ENCODE measurements at places on chromosomes 2 and 18.
A peak's percentile ranks its signal among the peaks of the same experiment; 100 is the strongest.

GRCh38 chr2:158154596-158154995 lies 52.9 kb downstream of the UPP2 start:
- DNase-seq: no peak

- DNase-seq: peak; percentile 66
These were observed 133.4 kb downstream of the INSIG2 start for GRCh38 chr2:118221536-118222272.

- no peak for DNase-seq
These were observed 262.1 kb downstream of the CPS1 start for GRCh38 chr2:210818473-210818872.

GRCh38 chr2:1823187-1824169 lies 79.2 kb upstream of the PXDN start:
- DNase-seq: no peak

DNA sequence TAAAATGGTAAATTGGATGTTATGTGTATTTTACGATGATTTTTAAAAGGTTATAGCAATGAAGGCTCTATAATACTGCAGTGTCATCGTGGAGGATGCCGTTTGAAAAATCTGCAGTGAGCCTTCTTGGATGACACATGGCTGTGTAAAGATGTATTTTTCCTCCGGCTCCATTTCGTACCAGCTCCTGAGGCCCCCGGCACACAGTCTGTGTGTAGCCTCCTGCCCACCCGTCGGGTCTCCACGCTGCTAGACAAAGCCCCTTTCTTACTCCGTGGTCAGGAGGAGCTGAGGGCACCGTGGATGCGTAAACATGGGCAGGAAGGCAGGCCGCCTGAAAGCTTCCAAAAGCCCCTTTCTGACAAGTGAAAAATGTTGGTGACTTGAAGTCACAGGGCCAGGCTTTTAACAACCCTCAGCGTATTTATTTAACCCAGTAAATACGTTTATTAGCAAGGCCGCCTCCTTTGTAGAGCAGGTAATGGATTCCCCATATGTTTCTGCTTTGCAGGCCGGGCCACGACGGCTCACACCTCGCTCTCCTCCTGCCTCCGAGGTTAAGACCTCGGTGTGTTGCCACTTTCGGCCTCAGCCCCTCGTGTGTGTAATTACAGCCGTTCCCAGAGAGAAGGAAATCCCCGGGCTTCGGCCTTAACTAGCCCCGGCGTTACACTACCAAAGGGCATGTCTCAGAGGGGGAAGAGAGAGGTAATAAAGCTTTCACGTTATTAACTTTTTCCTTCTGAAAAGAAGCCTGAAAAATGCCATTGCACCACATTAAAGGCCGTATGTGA lies 72.8 kb downstream of the DDX1 start:
- DNase-seq: no peak

DNA sequence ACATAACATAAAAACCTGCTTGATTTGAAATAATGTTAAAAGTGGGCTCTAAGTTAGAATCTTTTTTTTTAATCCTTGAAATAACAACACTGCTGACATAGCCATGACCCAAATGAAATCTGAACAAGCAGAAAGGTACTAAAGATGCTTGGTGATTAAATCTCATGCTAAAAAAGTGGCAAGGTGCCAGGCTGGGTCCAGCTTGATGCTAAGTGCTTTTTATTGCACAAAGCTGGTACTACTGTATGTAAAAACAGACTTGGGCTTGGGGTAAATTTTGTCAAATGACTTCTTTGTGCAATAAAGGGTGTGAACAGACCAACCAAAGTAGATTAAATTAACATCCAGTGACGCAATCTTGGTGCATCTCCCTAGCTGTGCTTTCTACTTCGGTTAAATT lies 13.4 kb downstream of the BCL11A start:
- no peak for DNase-seq

DNA sequence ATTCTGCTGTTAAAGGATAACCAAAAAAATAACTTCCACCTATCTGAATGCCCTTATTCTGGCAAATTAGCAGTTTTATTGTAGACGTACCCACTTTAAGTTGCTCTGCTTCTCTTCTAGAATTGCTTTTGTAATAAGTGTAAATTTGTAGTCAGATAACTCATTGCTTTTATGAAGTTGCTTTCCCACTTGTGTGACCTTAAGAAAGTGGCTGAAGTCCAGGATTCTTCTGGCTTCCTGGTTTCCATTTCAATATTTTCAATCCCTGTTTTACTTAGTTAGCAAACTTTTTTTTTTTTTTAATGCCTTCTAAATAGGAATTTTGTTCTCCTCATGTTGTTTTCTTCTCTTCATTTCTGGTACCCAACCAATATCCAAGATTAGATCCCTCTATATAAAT lies 59.8 kb downstream of the GLS start:
- no peak for DNase-seq

- no peak for DNase-seq
These were observed 154.5 kb upstream of the CCDC68 start for GRCh38 chr18:55113800-55114199.

GRCh38 chr2:227607941-227608340 lies 6.7 kb downstream of the SCYGR3 start:
- DNase-seq: no peak

DNA sequence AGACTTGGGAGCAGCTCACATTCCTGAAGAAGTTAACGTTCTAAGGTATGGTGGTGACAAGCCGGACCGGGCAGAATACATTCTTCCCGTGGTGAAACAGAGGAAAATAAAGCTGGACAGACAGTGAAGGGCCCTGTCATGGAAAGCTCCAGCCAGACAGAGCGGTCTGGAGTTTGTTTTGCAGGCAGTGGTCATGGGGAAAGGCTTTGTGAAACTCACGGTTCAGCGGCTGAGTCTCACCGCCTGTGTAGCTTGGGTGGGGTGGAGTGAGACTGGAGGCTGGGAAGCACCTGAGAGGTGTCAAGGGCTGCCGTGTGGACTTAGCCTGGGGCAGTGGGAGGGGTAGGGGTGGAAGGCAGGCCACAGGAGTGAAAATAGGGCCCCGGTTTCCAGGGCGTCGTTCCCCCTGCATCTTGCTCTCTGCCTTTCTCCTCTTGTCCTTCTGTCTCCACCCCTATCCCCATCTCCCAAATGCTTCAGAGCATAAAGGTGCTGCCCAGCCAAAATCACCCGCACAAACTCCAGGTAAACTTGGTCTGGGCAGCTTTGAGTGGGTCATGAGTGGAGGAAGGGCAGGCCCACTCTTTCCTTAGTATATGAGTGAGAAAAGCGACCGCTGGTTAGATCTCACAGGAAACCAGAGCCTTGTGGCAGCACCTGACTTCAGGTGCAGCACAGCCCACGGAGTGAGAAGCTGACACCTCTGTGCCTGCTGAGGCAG lies 11.4 kb upstream of the SLC20A1 start:
- DNase-seq: no peak

DNA sequence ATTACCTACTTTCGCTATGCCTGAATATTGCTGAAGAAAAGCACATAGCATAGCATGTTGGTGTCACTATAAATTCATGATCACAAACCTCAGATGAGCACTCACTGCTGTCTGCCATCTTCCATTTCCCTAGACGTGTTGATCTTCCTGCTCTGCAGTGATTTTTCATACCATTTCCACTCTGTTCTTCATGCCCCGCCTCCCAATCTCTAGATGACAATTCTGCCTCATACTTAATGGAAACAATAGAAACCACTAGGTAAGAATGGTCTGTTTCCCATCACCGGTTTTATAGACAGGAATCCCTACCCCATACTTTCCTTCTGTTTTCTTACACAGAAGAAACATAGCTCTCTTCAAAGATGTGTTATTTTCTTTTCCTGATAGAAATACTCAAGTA lies 63.8 kb downstream of the PIK3C3 start:
- DNase-seq: no peak

- DNase-seq: no peak
These were observed 63.5 kb upstream of the FZD7 start for GRCh38 chr2:201969938-201970785.

- no peak for DNase-seq
These were observed 35.3 kb upstream of the SOS1 start for GRCh38 chr2:39156107-39156506.

DNA sequence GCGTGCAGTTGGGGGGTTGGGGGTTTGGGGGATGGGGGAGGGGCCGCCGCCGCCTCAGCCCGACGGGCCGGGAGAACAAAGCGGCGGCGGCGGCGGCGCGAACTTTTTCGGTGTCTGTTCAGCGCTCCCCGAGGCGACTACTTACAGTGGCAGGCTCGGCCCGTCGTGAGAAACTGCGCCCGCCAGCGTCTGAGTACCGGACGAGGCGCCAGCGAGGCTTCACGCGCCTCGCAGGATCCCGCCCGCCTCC lies 172 bp downstream of the PRKD3 start:
- peak; percentile 78 for DNase-seq

- no peak for DNase-seq
These were observed 69.0 kb upstream of the FAM110C start for GRCh38 chr2:115303-115702.

Measured in foreskin melanocyte (primary cell).